Suppressor macrophage treated with lipopolysaccharide for 1 hour (primary cell): ENCODE measurements at places on chromosomes 11 and 22.

DNA sequence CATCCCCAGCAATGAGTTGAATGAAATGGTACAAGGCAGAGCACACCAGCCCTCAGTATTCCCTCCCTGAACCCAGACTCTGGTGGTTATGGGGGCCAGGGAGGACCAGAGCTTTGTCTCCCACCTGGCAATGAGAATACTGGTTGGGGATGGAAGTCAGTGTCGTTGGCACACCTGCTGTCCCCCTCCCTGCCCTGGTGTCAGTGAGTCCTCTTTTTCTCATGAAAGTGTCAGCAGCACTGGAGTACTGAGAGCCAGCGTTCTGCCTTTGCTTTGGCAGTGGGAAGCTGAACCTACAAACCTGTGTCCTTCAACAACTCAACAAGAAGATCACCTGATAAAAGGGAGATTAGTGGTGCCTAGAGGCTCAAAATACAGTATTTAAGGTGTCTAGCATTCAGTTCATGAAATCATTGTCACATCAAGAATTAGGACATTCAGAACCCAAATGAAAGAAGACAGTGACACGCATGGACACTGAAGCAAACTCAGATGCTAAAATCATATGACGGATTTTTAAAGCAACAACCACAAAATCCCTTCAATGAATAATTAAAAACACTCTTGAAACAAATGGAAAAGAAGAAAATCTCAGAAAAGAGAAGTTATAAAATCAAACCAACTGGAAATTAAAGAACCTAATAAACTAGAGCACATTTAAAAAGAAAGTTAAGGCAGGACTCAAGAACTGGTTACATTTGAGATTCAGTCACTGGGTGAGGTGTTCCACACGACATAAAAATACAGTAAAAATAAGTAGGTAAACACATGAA, 77.5 kb upstream of the VPREB1 start:
- no peak for DNase-seq

GRCh38 chr22:20483771-20484170, 11.8 kb downstream of the KLHL22 start:
- no peak for DNase-seq

DNA sequence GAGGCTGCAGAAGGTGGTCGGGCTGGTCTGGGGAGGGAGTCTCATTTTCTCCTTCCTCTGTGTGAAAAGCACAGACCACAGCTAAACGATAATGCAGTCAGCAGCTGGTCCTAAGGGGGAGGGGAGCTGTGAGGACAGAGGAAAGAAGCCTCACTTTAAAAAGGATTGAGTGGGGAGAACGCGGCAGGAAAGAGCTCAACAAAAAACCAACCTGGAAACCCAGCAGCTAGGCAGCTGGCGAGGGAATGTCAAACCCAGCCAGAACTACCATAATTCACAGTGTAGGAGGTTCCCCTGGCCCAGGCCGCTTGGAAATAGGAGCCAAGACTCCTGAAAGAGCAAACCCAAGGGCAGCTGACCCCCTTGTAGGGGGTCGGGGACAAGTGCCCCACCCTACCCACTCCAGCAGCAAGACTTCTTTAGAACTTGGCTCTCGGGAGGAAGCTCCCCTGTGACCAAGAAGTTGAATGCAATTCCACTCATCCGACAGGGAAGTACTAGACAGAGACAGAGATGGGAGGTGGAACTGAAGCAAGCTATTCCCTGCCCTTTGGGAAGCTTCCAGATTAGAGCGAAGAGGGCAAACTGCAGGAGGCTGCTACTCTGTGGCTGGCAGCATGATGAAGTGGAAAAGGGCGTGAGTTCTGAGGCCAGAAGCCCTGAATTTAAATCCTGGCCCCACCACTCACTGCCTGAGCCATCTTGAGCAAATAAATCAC, 16.5 kb upstream of the DGKZ start:
- no peak for DNase-seq

- DNase-seq, result no peak
Measured at GRCh38 chr11:23959462-23959861, 537.4 kb upstream of the LUZP2 start.

GRCh38 chr11:82976786-82977185, 75.2 kb downstream of the DDIAS start:
- no peak for DNase-seq

DNA sequence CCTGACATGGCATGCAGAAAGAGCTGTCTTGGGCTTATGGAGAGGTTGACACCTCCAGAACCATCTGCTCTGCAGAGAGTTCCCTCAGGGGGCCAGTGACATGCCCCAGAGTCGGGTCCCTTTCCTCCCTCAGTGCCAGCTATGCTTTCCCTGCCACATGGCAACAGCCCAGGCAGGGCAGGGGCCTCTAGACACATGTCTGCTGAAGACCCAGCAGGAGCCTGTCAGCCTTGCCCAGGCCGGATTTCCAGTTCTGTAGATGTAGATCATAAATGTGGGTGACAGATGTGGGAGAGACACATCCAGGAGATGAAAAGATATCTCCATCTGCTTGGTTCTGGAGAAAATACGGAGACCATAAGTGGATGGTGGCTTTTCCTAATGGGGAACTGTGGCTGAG, 25.5 kb downstream of the NAV2 start:
- no peak for DNase-seq

DNA sequence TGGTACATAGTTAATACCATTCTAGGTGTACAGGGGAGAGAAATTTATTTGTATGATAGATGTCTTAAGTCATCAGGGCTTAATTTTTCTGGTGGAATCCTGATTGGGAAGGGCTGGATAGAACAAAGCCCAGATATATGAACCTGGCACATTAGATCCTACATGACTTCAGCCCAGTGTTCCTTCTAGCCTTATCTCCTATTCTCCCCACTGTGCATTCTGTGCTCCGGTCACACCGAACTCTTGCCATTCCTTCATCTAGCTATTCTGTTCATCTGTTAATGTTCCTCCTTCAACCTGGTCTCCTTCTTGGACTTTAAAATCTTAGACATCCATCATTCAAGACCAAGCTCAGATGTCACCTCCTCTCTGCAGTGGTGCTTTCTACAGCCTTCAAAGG, 68.9 kb upstream of the EED start:
- no peak for DNase-seq

- no peak for DNase-seq
Measured at GRCh38 chr22:47805394-47805935, 1043.0 kb downstream of the TBC1D22A start.

DNA sequence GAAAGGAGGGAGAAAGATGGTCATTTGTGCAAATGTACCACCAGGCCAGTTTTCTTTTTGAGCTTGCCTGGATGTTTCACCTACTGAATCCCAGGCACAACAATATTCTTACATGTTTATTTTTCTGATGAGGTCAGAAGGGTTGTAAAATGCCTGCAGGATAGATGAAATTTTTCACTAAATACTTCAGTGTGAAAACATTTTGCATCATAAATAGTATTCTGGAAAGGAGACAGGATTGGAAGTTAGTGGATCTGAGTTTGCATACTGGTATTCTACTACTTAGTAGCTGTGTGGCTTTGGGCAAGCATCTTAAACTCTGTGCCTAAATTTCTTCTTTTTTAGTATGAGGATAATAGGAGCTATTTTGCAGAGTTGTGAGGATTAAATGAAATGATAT, 24.8 kb downstream of the RNF169 start:
- no peak for DNase-seq

DNA sequence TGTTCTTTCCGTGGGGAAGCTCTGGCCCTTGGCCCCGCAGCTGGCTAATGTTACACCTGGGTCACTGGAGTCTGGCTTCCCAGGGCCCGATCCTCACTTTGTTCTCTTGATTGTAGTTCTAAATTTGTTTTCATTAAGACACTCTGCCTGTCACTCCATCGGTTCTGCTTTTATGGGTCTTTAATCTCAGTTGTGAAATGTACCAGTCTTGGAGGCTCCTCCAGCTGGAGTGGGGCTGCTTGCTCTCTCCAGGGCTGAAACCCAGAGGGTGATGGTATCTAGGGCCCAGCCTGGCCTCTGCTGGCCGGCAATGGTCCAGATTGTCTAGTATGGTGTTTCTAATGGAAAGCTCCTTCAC, 352.9 kb downstream of the TENM4 start:
- DNase-seq, result no peak

GRCh38 chr11:125180413-125181305, 16.1 kb downstream of the PKNOX2 start:
- no peak for DNase-seq

GRCh38 chr22:45149671-45150070, 14.1 kb upstream of the NUP50 start:
- DNase-seq, result no peak

DNA sequence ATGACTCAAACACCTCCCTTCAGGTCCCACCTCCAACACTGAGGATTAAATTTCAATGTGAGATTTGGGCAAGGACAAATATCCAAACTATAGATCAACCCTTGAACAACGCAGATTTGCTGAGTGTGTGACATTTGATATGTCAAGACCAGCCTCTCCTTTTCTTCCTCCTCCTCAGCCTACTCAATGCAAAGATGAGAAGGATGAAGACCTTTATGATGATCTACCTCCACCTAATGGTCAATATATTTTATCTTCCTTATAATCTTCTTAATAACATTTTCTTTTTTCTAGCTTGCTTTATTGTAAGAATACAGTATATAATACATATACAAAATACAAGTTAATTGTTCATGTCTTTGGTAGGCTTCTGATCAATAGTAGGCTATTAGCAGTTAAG, 67.5 kb upstream of the MPPED2 start:
- DNase-seq, result no peak

DNA sequence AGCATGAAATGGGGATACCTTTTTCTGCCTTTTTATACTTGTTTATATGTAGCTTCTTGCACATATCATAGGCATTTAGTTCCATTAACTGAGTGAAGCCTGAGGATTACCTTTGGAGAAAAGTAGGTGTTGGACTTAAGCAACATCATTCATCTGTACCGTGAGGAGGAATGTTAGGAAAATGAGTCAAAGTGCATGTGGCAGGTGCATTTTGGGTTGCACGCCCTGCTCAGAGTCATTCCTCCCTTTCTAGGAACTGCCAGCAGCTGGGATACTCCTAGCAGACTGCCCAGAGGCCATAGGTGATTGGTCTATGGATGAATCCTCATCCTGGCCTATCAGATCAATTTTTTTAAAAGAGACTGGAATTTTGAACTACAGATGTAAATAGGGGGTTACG, 33.3 kb upstream of the BIRC3 start:
- DNase-seq, result no peak

DNA sequence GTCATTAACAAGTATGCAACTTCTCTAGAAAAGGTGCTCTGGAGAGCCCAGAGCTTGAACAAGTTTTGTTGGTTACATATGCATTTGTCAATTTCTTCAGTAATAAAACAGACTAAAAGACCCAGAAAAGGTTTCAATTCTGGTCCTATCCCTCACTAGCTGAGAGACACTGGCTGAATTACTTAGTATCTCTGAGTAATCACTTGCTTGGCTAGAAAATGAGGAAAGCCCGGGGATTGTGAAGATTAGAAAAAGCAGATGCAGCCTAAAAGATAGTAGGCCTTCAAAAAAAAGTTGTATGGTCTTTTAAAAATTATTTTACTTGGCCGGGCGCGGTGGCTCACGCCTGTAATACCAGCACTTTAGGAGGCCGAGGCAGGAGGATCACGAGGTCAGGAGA, 41.2 kb downstream of the MAPK1 start:
- no peak for DNase-seq

GRCh38 chr22:37401401-37402183, 25.7 kb downstream of the ELFN2 start:
- no peak for DNase-seq

DNA sequence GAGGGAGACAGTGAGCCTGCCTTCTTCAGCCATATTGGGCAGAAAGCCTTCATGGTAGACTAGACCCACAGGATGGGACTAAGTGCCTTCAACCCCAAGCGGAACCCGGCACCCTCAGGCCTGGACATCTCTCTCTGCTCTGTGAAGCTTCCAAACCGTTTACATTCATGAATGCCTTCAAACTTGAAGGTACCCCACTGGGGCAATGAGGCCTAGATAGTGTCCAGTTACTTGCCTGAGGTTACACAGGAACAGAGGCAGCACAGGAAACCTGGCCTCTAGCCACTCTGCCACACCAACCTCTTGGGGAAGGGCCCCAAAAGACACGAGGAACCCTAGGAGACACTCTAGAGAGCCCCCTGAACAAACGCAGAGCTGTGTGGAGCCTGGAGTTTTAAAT, 14.5 kb upstream of the CYP2R1 start:
- no peak for DNase-seq

GRCh38 chr11:86570020-86570419, 102.4 kb downstream of the ME3 start:
- DNase-seq, result no peak

DNA sequence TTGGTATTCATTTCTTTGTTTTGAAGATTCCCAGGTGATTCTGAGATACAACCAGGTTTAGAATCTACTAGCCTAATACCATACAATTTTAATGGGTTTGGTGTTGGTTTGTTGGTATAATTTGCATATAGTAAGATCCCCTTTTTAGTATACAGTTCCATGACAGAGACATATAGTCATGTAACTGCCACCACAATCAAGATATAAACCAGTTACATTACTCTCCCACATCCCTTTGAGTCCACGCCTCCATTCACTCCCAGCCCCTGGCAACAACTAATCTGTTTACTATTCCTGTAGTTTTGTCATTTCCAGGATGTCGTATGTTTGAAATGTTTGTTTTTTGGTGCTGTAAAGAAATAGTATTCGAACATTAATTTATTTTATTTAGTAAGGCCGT, 4.3 kb downstream of the ASRGL1 start:
- no peak for DNase-seq

- no peak for DNase-seq
Measured at GRCh38 chr11:45563171-45563570, 102.3 kb downstream of the CHST1 start.

DNA sequence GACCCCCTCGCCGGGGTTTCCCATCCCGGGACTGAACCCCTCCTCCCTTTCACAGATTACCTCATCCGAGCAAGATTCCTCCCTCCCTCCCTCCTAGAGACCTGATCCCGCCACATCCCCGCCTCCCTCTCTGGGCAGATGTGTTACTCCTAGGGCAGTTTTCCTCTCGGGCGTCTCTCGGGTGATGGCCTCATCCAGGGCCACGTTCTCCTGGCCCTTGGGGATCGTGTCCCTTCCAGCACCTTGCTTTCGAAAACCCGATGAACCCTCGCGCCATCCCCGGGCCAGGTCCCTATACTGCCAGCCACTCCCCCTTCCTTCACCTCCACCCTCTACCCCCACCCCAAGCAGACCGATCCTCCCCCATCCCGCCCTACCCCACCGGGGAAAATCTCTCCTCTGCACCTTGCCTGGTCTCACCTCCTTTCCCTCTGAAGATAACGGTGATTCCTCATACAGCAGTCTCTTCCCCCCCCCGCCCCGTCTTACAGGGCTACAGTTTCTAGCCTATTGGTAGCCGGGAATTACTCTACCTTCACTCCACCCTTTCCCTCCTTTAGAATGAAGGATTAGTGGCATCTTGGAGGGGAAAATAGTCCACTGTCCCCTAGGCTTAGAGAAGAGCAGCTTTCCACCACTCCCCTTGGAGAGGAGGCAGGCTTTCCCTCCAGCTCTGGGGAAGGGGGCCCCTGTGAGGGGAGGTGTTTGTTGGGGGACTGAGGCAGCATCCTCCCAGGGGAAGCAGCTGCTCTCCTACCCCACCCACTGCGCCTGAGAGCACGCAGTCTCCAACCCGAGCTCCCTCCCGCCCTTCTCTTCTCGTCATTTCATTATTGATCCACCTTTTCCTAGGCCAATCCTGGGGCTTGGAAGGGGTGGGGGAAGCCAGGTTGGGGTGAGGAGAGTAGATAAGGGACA, 1.2 kb downstream of the KMT2A start:
- no peak for DNase-seq
